Stimulated activated CD8-positive, alpha-beta memory T cell treated with anti-CD3 and anti-CD28 coated beads, Interleukin-4, amount 100 ng/mL, for 1 hour (primary cell): ENCODE measurements at places on chromosomes 16 and 17.

DNA sequence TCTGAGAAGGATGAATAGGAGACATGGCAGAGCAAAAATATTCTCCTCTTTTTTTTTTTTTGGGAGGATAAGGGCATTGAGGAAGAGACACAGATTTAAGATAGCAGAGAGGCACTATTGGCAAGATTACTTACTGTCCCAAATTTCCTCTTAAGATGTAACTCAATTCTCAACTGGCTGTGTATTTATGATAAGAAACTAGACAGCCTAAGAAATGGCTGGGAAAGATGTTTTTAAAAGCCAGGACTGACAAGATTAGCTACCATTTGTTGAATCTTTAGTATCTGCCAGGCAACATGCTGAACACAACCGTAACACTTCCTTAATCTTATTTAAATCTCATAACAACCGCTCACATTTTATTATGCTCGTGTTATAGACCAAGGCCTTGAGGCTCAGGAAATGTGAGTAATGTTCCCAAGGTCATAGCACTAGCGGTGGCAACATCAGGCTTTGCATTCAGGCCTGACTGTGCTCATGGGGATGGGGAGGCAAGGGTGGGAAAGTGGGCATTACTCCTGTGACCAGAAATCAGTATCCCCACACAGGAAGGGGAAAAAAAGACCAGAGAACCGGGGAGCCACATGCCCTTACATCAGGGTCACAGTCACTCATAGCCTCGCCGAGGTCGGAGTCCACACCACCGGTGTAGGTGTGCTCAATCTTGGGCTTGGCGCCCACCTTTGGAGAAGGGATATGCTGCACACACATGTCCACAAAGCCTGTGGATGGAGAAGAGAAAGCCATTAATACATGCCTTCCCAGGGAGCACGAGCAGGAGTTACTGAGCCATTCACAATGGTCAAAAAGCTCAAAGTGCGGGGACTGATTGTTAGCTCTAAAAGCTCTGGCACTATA, 15.6 kb downstream of the HIGD1B start:
- no peak for DNase-seq

GRCh38 chr17:63675607-63676546, 24.0 kb downstream of the LIMD2 start:
- DNase-seq, result no peak

DNA sequence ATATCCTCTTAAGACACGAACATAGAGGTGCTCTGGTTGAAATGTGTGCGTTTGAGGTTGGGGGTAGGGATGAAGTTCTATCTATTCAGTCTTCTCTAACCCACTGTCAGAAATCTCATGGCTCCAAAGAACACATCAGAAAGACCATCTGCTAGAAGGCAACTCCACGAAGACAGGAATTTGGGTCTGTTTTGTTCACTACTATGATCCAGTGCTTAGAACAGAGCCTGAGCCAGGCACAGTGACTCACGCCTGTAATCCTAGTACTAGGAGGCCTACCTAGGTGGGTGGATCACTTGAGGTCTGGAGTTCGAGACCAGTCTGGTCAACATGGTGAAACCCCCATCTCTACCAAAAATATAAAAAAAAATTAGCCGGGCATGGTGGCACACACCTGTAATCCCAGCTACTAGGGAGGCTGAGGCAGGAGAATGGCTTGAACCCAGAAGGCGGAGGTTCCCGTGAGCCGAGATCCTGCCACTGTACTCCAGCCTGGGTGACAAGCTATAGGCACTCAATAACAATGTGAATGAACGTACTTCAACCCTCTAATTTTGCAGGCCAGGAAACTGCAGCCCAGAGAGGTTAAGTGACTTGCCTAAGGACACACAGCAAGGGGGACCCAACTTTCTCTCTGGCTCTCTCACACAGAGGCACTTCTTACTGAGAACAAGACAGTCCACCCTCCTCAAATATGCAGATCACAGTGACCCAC, 2.3 kb downstream of the CASKIN2 start:
- no peak for DNase-seq

- no peak for DNase-seq
Measured at GRCh38 chr16:75265911-75266701, 14.7 kb upstream of the BCAR1 start.

- no peak for DNase-seq
Measured at GRCh38 chr16:79124016-79124756, 476.4 kb downstream of the MAF start.

DNA sequence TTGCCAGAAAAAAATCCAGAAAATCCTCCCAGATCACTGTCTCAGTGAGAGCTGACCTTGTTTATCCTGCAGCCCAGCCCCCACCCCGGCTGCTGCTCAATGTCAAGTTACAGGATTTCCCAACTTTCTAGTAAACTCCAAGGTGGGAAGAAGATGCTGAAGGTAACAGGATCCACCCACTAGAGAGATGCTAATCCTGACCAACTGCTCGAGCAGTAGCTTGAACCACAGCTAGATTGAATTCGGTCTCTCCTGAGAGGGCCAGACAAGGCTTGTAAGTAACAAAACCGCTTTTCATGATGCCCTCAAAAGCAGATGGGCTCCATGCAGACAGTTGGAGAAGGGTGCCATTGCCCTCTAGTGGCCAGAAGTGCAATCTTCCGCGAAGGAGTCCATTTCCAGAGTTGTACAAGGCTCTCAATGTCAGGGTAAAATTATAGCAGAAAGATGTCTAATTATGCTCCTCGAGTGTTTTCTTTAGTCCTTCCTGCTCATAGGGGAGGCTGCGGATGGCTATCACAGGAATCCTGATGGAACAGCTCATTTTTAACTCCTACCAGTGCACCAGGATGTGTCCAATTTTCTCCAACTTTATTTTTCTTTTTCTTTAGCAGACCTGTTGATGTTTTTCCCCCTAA, 3.9 kb downstream of the CDH11 start:
- no peak for DNase-seq

GRCh38 chr17:29982991-29983653, 41.7 kb downstream of the EFCAB5 start:
- no peak for DNase-seq

GRCh38 chr17:80725517-80725916, 180.9 kb downstream of the RPTOR start:
- no peak for DNase-seq

- DNase-seq, result no peak
Measured at GRCh38 chr17:31494259-31495021, 103.0 kb downstream of the RAB11FIP4 start.

DNA sequence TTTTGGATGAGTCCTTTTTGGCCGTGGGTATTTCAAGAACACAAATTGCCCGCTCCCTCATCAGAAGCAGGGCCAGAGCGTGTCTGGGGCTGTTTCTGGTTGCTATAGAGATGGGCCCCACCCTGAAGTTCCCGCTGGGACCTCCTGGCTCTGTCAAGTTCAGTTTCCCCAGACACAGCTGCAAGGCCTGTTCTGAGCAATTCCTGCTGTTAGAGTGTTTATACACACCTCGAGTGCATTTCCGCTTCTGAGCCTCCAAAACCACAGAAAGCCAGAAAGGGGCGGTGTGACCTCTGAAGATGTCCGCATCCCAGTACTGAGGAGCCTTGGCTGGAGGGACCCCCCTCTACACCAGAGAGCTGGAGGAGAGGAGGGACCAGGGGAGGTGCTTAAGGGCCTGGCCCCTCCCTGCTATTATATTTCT, 9.3 kb upstream of the WBP2 start:
- no peak for DNase-seq

DNA sequence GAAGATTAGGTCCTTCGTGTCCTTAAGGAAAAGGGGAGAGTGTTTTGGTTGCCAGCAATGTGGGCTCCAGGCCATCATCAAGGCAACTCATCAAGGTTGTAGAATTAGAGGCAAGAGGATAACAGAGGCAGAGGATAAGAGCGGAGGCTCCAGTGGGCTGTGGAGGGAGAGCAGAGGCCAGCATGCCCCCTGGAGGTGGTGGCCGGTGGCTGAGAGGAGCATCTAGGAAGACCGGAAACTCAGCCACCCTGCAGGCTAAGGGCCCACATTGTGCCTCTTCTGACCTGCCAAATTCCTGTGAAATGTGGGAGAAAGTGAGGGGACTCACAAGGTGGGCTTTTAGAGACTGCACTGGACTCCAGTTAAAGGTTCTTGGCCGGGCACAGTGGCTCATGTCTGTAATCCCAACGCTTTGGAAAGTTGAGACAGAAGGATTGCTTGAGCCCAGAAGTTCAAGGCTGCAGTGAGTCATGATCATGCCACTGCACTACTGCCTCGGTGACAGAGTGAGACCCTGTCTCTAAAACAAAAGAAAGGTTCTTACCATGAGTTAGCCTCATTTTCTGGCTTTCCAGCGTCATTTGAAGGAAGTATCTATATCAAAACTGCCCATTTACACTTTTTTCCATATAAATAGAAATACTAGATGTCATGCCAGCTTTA, 62.7 kb upstream of the ADORA2B start:
- no peak for DNase-seq

DNA sequence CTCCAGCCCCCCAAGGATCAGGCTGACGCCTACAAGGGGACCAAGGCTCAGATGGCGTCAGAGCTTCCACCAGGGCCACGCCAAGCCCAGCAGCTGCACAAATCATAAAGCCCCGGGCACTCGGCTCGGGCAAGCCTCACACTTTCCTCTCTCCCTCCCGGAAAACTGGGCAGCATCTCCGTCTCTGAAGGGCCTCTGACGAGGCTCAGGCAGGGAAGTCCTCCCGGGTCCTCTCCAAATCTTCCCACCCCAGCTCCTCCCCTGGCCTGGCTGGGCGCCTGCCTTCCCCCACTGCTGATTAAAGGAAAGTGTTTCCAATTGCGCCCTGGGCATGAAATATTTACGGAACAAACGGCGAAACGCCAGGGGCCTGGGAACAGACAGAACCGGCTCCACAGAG, 38.5 kb downstream of the PIEZO1 start:
- no peak for DNase-seq

DNA sequence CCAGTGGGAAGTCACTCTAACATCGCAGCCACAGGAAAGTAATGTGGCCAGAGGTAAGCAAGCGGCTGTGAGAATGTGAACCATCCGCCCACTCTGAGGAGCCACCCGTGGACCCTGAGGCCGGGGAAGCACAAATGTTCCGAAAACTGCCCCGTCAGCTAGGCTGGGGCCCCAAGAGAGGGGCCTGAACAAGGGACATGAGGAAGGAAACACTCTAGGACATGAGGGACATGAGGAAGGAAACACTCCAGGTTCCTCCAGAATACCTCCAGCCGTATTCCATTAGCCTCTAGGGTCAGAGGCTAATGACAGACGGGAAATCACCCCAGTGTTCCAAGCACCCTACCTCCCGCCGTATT, 317 bp downstream of the TEFM start:
- no peak for DNase-seq

GRCh38 chr16:35749253-35750141, 2290.1 kb downstream of the TP53TG3F start:
- DNase-seq, result no peak
